GM18507 (cell line): ENCODE measurements at places on chromosomes 12 and 14.

- no peak for DNase-seq
These were observed 96.0 kb downstream of the TGFB3 start for GRCh38 chr14:75885829-75886228.

DNA sequence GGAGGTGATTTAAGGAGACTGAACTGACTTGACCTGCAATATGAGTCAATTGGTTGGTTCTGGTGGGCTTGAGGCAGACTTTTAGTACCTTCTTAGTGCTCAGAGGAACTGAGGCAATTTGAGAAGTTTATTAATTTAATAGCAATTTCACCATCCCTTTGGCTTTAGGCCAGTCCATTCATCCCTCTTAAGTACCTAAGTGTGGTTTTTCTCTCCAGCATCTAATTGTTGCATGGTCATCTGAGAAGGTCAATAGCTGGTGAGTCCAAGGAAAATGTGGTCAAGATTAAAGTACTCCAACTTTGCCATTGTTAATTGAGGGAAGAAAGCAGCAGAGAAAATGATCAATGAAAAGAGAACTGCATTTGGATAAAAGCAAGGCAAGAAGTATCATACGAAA lies 115.4 kb upstream of the DYRK2 start:
- no peak for DNase-seq

GRCh38 chr14:71206766-71207371 lies 299.6 kb downstream of the PCNX1 start:
- DNase-seq, result no peak

DNA sequence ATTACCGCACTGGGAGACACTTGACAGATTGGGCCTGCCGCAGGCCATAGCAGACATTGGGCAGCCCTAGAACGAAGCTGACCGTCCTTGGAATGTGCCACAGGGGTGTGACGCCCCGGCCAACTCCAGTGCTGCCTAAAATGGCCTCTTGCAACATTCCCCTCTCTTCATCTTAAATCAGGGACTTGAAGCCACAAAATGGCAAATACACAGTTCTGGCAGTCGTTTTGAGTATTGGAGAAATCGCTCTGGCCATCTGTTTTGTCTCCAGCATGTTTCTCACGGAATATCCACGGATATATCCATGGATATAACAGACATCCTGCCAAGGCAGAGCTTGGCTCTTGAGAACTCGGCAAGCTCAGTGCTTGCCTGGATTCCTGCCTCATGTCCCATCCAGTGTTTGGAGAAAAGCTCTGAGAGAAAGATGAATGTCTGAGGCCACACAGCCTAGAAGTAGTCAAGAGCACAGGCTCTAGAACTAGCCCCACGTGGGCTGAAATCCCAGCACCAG lies 158.4 kb downstream of the CHST11 start:
- no peak for DNase-seq

GRCh38 chr14:49461529-49462401 lies 124.4 kb downstream of the RPS29 start:
- peak; percentile 2 for DNase-seq

GRCh38 chr14:61213920-61214319 lies 67.2 kb downstream of the TMEM30B start:
- DNase-seq, result no peak

DNA sequence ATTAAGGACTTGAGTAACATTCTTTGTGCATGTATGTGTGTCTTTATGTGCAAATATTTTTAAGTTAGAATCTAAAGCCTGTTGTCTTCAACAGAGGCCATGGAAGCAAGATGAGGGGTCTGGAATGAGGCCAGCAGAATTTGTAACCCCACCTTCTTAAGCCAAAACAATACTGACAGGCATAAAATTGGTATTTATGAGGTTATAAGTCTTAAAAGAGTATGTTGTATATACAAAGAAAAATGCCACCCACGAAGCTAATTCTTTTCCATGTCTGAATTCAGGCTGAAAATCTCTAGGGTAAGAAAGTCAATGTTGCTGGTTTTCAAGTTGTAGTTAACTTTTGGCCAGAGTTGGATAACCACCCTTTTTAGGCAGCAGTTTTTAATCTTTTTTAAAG lies 86.2 kb upstream of the TMTC1 start:
- DNase-seq, result no peak

DNA sequence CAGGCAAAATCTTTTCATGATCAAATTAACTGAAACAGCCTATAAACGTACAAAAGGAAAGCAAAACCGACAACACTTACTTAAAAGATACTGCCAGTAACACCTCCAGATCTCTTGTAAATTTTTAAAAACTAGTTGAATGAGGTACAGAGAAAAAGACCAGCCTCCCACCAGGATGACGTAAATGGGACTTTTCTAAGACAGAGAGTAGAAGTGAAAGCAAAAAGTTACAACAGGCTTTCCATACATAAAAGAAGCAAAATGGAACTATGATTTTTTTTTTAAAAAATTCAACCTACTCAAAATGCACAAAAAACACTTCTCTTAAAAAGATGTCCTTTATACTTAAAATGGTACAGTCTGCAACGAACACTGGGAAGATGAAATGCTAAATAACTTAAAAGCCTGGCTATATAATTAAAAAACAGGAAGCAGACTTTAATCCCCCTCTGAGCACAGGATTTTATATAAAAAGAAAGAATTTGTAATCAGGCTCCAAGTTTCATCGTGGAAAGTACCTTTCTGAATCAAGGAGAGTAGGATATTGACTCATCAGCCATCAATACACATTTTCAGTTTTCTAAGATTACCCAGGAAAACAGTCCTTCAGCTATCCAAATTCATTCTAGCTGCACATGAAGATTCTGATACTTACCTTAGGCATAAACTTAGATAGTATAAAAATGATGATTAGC lies 14.2 kb upstream of the MYO1A start:
- no peak for DNase-seq

GRCh38 chr12:40615590-40615989 lies 76.6 kb upstream of the CNTN1 start:
- DNase-seq, result no peak

DNA sequence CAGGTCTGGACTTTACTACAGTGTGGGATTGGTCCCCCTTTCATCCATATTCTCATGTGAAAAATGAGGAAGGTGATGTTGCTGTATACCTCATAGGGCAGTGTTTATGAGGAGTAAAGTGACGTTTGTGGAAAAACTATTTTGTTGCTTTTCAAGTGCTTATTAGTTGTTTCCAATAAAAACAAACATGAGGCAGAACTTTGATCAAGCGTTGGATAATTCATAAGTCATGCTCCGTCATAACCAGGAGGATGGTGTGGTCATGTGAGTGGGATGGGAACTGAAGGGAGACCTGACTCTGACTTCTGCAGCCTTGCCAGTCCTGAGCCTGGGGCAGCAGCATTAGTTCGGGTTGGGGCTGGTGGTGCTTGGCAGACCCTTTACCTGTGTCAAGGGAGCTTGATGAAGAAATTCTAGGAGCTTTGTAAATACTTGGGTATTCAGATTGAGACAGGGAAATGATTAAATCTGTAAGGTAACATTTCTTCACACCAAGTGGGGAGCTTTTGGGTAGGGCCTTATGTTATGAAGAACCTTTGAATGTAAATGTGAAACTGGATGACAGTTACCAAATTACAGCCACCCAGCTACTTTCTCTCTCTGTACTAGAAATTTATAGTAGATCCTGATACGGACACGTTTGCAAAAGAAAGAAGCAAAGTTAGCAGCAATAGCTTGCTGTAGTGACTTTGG lies 462.4 kb upstream of the RGS6 start:
- no peak for DNase-seq

GRCh38 chr12:102053062-102053349 lies 8.8 kb downstream of the WASHC3 start:
- no peak for DNase-seq

- DNase-seq, result no peak
These were observed 52.9 kb downstream of the SEL1L start for GRCh38 chr14:81480741-81481140.

- no peak for DNase-seq
These were observed 594.3 kb downstream of the LRFN5 start for GRCh38 chr14:42200957-42201356.

GRCh38 chr12:80271780-80272179 lies 172.3 kb upstream of the PTPRQ start:
- no peak for DNase-seq

DNA sequence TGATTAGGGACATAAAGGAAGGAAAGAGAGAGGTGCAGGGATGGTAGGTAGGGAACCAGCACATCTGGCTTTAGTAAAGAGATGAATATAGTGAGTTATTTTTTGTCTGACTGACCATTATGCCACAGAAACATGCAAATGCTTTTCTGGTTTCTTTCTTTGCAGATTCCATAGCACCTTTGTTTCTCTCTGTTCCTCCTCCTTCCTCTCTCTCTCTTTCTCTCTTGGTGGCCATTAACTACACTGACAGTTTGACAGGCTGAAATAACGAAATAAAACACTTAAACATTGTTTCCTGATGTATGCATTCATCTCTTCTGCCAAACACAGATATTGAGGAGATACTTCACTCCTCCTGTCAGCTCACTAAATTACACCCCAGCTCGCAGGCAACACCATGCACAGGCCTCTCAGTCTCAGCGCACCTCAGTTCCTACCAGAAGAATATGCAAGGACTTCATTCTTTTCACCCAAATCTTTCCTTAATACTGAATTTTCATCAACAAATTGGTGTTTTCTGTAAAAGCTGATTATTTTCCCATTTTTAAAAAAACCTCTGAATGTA lies 406.9 kb upstream of the SOX5 start:
- no peak for DNase-seq

DNA sequence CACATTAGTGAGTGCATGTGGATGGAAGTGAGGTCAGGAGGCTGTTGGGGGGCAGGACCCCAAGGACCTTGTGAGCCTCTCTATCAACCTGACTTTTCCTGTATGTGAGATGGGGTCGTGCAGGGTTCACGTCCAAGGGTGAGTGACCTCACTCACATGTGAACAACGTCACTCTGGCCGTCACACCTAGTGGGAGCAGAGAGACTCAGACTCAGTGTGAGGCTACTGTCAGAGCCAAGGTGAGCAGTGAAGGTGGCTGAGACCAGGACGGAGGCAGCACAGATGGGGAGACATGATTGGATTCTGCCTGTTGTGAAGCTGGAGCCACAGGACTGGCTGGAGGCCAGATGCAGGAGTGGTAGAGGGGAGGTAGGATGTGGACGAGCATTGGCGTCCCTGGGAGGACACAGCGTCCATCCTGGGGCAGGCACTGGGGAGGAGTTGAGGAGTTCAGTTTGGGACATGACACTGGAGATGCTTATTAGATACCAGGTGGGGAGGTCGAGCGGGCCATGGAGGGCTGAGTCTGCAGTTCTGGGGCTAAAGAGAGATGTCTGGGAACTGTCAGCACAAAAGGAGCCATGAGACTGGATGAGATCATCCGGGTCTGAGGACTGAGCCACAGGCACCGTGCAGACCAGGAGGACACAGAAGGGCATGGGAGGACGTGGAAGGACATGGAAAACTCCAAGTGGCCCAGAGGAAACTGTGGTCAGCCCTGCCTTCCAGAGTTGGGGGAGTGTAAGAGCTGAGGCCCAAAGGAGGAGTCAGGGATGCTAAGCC lies 92.8 kb downstream of the LGMN start:
- DNase-seq, result no peak

GRCh38 chr12:131008913-131009270 lies 55.2 kb downstream of the ADGRD1 start:
- no peak for DNase-seq

- no peak for DNase-seq
These were observed 8.5 kb upstream of the PRKAB1 start for GRCh38 chr12:119659289-119659897.

DNA sequence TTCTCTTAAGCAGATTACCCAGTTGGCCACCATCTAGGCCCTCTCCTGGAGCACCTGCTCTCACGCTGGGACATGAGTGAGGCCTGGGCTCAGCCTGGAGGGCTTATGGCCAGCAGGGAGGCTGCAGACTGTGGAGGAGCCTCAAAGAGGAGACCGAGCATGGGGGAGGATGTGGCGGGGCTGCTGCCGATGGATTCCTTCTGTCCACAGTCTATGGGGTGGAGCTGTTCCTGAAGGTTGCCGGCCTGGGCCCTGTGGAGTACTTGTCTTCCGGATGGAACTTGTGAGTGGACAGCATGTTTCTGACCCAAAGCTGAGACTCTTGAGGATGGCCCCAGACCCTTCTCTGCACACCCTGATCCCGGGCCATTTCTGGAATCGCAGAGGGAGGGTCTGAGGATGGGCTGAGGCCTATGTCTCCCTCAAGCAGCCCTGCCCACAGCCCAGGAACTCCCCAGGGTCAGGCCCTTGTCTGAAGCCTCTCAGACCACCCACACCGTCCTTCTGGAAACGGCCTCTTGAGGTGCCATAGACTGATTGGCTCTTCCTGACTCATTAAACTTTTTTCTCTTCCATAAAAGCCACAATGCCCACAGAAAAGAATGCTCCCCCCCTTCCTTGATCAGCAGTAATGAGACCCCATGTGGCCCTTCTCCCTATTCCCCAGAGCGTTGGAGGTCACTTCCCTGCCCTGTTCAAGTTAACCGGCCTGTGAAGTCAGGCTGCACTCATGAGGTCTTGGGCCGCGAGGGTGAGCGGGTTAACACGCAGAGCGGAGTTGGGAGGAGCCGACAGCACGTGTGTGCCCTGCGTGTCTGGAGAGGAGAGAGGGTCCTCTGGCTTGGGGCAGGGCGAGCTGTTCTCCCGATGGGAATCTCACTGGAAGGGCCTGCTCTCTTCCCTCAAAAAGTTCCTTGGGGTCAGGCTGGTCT lies 49.0 kb downstream of the SLC8B1 start:
- DNase-seq, result no peak

DNA sequence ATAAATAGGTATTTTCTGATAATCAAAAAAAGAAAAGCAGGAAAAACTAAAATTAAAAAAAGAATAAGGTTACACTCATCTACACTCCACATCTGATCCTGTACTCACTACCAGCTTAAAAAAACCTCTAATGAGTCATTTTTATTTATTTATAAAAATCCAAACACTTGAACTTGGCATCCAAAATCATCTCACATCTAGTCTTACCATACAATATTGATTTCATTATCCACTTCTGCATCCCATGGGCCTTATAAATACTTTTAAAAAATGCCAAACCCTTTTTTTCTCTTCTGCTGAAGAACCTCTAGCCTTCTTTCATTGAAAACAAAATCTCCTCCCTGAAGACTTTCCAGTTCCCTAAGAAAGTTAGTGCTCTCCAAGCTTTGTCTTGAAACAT lies 109.7 kb downstream of the TMTC3 start:
- DNase-seq, result no peak
